ENCODE measurements at places on chromosomes 6 and 20.

DNA sequence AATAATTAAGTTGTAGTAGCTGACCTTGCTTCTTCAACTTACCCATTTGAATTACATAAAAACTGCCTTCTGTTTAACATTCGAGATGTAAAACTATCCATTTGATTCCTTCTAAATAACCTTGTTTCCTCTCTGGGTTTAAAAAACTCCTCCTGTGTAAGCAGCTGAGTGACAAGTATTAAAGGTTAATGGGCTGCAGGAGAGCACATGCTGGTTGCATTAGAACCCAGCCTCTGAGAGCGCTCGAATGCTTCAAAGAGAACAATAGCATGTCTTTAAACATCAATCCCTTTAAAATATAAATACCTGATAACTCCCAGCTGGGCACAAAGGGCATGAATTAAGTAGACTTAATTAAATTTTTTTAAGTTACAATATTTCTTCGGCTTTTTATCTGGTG, 215.8 kb downstream of the EYA4 start:
- no peak for DNase-seq

DNA sequence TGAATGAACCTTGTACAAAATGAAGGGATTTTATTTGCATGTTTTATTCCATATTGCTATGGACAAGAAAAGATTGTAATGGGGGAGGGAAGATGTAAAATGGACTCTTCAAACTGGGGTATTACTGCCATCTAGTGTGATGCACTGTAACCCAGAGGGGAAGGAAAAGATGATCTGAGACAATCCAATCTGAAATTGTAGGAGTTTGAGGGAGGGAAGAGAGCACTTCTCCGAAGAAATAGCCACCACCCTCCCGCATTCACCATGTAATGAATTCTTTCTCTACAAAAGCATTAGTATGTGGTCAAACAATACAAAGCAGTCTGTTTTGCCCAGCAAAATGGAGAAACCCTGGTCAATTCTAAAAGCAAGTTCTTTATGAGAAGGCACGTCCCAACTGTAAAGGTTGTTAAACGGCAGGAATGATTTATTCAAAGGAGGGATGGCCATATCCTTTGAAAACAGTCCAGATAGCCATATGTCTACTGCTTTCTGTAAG, 679.5 kb upstream of the NRSN1 start:
- DNase-seq = peak; percentile 52

GRCh38 chr6:158158123-158158522, 9.9 kb downstream of the SERAC1 start:
- no peak for DNase-seq

- no peak for DNase-seq
Measured at GRCh38 chr20:53905019-53905819, 165.2 kb downstream of the BCAS1 start.

DNA sequence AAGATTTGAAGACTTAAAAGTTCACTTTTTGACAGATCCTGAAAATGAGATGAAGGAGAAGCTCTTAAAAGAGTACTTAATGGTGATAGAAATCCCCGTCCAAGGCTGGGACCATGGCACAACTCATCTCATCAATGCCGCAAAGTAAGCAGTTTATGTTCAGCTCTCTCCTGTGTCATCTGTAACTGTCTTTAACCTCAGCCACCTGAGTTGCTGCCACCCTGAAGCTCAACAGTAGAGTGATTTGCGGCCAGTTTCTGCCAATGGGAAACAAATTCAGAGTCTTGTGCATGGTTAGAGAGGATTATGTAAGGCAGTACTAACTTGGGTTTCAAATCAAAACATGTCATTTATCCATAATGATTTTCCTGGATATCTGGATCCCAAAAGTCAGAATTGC, 10.1 kb downstream of the TNFAIP3 start:
- DNase-seq = no peak

DNA sequence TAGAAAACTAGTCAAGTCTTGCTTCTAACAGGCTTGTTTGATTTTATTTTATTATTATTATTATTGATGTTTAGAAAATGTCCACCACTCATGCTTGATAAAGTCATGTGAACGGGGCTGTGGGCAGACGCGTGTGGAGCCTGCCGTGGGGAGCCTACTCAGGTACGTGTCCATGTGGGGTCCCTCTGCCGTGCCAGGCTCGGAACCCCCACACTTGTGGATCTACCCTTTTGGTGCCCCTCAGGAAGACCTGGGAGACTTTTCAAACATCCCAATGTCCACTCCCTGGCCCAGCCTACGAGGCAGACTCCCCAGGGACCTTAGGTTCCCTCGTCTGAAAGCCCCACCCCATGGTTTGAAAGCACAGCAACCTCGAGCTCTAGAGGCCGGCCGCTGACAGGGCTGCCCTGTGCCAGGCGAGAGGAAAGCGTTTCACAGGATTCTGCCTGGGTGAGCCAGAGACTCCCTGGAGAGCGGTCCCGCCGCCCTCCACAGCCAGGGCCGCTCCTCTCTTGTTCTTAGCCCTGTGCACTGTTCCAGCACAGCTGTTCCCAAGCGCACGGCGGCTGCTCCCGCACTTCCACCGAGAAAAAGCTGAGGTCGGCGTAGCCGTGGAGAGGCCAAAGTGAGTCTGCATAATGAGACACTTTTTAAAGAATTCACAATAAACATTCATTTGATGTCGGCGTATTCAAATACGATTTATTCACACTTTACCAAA, 249.7 kb downstream of the TTLL2 start:
- DNase-seq = no peak

DNA sequence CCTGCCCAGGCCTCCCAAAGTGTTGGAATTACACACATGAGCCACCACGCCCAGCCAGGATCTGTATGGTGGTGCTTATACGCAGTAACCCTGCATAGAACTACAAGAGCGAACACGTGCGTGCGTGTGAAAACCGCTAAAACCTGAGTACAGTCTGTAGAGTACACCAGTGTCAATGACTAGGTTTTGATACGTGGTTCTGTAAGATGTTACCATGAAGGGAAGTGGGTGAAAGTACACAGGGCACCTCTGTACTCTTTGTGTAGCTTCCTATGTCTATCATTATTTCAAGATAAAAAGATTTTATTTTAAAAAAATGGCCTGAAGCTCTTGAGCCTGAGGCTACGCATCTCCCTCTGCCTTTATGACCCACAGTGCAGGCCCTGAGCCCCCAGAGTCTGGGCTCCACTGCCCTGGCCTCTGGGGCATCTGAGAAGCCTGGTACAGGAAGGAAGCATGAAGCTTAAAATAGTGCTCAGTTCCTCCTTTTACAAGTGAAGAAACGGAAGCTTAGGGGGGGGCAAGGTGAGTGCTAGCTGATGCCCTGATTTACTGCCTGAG, 21.6 kb downstream of the LY86 start:
- DNase-seq = no peak

DNA sequence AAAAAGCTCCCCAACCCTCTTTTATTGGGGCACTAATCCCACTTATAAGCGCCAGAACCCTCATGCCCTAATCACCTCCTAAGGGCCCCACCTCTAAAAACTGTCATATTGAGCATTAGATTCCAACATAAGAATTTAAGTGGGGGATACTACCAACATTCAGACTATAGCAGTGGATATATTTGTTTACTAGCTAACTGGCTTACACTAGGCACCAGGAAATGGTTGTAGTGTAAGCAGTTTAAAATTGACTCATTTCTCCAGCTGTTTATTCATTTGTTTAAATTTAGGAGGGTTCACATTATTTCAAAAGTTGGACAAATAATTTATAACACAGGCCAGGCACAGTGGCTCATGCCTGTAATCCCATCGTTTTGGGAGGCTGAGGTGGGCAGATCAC, 22.9 kb downstream of the MTO1 start:
- DNase-seq = no peak

DNA sequence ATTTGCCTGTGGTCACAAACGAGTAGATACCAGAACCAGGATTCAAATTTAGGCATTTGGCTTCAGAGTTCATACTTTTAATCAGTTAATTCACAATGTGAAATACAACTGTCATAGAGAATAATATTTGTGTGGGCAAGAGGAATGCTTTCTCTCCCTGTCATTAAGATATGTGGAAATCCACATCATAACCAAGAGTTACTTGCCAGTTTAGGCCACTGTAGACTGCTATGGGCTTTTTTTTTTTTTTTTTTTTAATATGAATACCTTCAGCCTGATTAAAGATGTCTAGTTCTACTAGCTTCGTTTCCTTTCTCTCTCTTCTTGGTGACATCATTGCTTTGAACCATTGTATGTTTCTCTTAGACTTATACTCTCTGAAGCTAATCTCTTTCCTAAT, 244.9 kb downstream of the ZFAND3 start:
- no peak for DNase-seq

DNA sequence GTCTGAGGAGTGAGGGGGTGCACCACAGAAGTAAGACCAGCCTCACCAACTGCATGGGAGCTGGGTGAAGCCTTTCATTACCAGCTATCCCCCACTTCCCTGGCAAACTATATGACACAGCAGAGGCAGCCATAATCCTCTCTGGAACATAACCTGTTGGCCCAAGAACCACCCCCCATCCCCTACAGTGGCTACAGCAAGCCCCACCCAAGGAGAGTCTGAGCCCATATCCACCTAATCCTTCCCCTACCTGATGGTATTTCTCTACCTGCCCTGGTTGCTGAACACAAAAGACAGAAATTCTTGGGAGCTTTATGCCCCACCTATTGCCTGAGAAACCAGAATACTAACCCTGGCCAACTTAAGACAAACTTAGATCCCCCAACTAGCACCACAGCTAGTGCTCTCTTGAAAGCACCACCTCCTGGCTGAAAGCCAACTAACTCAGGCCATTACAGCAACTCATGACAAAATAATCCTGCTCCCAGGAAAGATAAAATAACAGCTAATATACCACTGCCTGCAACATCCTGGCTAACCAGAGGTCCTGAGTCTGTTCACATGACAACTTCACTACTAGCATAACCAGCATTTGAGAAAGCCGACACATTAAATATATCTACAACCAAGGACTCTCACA, 11.2 kb downstream of the RNGTT start:
- peak; percentile 13 for DNase-seq

DNA sequence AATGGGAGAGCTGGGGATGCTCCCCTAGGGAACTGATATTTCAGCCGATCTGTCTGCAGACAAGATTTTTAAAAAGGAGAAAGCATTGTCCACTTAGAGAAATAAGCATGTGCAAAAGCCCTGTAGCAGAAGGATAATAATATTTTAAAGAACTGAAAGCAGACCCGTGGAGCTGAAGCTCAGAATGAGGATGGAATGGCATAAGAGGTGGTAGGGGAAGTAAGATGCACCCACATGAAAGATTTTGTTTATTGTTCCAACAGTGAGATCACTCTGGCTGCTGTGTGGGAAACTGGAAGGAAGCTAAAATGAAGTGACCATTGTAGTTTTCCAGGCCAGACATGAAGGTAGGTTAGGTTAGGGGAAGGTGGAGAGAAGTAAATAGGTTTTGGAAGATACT, 266.4 kb upstream of the PRDM1 start:
- DNase-seq = no peak

- peak; percentile 74 for DNase-seq
Measured at GRCh38 chr6:136066005-136066404, 184.1 kb downstream of the MTFR2 start.

DNA sequence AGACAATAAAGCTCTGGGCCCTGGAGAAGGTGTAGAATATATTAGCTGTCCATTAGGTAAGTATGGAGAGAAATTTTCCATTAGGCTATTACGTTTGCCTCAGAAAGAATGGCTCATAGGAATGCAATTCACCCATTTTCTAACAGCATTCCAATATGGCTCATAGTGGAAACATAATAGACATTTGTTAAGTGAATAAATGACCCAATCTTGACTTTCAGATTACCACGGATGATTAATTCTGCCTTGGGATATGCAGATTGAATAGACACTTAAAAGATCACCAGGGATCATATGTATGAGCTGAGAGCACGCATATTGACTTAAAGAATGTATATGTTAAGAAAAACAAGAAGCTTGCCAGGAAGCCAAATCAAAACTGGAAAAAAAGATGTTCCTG, 209.1 kb upstream of the CDYL start:
- DNase-seq = peak; percentile 57

- DNase-seq = no peak
Measured at GRCh38 chr6:33093855-33094254, 18.1 kb downstream of the HLA-DPB1 start.

DNA sequence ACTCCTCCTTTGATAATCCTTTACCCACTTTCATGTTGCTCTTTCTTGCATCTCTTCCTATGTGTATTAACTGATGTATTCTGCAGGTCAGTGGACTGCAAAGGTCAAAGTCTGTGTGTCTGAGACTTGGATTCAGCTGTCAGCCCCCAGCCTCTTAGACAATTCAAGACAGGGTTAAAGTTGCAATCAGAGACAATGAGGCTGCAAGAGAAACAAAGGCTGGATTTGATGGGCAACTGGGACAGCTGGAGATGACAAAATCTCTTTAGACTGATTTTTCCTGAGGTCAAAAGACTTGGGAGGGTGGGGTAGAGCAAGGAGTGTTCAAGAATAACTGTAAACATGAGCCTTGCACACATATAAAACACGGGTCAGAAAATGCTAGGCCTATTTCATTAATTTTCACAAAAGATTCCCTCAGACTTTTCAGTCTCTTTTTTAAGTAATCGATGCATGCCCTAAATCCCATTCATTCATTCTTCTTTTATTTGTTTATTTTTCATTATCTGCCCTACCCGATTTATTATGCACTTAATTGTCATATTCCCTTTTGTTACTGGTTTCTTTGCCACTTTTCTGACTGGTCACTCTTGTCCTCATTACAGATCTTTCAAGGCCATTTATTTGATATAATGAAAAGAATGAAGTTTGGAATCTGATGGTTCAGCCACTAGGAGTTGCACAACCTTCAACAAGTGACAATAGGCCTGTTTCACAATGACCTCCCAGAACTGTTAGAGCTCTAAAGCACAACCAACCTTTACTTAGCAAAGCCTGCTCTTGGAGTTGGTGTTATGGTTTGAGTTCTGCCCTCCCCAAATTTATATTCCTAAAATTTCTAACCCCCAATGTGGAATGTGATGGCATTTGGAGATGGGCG, 33.8 kb upstream of the AKAP12 start:
- peak; percentile 4 for DNase-seq

DNA sequence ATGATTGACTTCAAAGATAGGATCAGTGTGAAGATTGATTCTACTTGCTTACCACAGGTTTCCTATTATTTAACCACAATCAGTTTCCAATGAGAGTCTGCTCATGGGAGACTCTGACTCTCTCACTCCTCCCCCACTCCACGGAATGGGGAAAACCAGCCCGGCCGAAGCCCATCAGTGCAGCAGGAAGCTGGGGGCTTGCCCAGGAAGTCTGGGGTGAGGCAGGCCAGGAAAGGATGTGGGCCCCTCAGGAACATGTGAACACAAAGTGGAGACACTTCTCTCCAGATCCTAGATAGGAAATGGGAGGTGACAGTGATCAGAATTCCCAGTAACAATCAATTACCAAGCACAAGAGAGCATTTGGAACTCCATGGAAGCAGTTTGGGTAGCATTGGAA, 144.2 kb downstream of the TTLL2 start:
- DNase-seq = no peak

DNA sequence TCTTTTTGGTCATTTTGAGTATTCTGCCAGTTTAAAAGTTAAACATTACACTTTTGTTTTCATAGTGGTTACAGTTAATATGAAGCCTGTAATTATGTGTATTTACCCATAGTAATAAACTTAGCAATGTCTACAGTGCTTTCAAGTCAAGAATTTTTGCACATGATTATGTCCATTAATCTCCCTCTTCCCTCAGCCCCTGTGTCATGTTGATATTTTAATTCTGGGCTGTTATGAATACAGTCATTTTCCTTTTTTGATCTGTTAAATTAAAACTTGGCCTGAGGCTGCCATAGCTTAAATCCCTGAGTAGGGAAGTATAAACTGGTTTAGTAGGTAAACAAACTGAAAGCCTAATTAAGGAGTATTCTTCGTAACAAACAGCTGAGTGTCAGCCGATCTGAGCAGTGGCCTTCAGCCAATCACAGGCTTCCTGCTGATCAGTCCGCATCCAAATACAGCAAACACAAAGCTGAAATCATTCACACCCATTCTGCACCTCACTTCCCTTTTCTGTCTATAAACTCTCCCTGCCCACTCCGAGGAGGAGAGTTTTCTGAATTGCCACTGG, 9.5 kb upstream of the SFT2D1 start:
- no peak for DNase-seq

Measured in fibroblast of the aortic adventitia (primary cell).